IMR-90 (cell line): ENCODE measurements at places on chromosomes 7 and 10. TPM values are rescaled to one million over a fixed set of nuclear protein-coding genes. Genes with fewer than 3 reads are reported as not detected.

- no peak overlapping the region for H3K27ac ChIP-seq
- DNase-seq, result peak; percentile 20
- no peaks in the 10 kb centered on the region; the same call in 1 of the 2 replicates for H3K27me3 ChIP-seq
- H3K4me3 ChIP-seq, result no peak overlapping the region
- H3K36me3 ChIP-seq, result no peaks in the 10 kb centered on the region
Observed at GRCh38 chr10:33955676-33956075, 621.2 kb upstream of the NRP1 start.

GRCh38 chr7:144416341-144416740, 12.8 kb upstream of the NOBOX start:
- no peak for DNase-seq
- no peak overlapping the region for H3K27ac ChIP-seq
- H3K4me3 ChIP-seq, result no peak overlapping the region

- no peaks in the 10 kb centered on the region for H3K36me3 ChIP-seq
- no peak overlapping the region for H3K4me3 ChIP-seq
- peaks cover 7% of the 10 kb centered on the region for H3K27me3 ChIP-seq
Observed at GRCh38 chr10:75924309-75924902, 493.0 kb downstream of the LRMDA start.

DNA sequence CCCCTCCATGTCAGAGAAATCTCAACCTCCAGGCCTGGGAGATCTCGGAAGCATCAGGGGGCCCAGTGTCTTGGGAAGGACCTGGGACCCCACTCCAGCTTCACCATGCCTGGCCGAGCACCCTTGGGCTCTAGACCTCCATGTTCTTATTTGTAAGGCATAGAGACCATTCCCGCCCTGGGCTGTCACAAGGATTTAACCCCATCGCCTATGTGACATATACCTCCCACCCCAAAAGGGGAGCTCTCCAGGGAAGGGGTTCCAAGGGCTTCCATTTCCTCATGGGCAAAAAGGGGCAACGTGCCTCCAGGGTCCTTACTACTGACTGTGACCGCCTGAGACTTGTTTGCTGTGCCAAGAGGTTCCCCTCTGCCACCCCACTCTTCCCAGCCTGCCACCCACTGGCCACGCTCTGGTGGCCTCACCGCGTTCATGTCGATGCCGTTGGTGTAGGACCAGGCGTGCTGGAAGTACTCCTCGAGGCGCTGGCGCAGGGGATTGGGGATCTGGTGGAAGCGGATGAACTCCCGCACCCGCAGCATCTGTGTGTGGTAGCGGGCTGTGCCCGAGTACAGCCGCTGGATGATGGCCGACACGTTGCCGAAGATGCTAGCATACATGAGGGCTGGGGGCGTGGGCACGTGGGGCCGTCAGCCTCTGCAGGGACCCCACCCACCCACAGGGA, 27.5 kb downstream of the KCNH2 start:
- no peak overlapping the region for H3K4me3 ChIP-seq
- H3K27ac ChIP-seq, result no peak overlapping the region
- H3K36me3 ChIP-seq, result peaks cover 12% of the 10 kb centered on the region; the same call in 1 of the 2 replicates
- no peaks in the 10 kb centered on the region for H3K27me3 ChIP-seq
- no peak for DNase-seq

GRCh38 chr7:143980746-143981510, 19.2 kb upstream of the OR6B1 start:
- H3K4me3 ChIP-seq, result no peak overlapping the region
- no peak overlapping the region for H3K27ac ChIP-seq
- no peaks in the 10 kb centered on the region for H3K27me3 ChIP-seq
- DNase-seq, result no peak

The C10orf105 gene
- under 0.01 TPM in 1 of 2 replicates, not detected in the other for total RNA-seq

DNA sequence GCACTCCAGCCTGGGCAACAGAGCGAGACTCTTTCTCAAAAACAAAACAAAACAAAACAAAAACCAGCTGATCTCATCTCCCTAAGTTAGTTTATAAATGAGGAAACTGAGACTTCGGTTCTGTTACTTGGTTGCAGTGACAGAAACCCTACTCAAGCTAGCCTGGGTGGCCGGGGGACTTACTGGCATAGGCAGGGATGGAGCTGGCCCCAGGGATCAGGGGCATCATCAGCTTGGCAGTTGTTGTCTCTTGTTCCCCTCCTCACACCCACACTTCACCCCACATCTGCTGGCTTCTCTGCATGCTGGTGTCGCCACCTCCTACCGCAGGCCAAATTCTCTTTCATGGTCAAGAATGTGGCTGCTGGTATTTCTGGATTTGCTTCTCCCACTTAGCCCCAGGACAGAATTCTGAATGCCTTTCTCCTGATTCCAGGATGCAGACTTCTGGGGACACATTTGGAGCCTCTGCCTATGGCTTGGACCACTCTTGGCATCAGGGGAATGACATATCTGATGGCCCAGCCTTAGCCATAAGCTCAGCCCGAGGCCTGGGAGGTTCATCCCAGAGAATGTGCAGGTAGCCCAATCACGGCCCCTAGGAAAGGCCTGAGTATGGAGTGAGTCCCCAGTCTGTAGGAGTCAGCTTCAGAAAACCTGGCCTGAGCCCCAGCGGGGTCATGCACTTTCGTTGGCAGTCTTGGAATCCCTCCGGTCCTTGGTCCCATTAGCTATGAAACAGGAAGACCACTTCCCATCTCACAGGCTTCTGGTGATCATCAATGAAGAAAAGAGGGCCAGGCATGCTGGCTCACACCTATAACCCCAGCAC, 41.6 kb upstream of the CTBP2 start:
- no peak for DNase-seq
- peaks cover 24% of the 10 kb centered on the region for H3K27me3 ChIP-seq
- no peaks in the 10 kb centered on the region for H3K36me3 ChIP-seq
- H3K4me1 ChIP-seq, result peaks cover 4% of the 10 kb centered on the region; the same call in 1 of the 2 replicates
- no peak overlapping the region for H3K27ac ChIP-seq

The CPN1 gene
- not detected in 2 replicates for total RNA-seq

The CHAT gene
- total RNA-seq, result not detected in 2 replicates

DNA sequence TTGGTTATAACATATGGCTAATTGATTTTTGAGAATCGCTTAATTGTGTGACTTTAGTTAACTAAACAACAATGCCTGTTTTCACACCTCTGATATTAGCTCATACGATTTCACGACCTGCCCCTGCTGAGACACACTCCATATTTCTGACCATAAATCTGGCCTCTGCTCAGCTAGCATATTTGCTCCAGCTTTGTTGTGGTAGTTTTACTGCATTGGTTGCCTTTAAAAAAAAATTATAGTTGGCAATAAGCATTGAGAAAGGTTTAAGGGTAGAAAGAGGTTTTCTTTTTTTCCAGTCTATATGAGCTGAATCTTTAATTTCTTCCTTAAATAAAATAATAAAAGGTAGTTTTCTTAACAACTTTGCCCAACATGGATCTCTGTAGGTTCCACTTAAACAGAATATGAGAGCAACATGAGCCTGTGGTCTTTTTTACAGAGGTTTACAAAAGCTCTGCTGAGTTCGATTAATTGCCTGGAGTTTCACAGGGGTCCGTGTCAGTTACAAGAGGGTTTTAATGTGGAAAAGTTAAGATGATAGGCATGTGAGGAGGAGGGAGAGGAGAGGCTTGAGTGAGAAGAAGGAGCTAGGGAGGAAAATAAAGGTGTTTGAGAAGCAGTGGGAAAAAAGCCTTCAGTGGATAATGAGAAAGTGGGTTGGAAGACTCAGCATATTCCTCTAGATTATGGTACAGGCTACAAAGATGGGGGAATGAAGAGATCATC, 318.2 kb downstream of the CXCL12 start:
- no peaks in the 10 kb centered on the region; the same call in 1 of the 2 replicates for H3K4me1 ChIP-seq
- H3K36me3 ChIP-seq, result no peaks in the 10 kb centered on the region
- peaks cover 9% of the 10 kb centered on the region; the same call in 1 of the 2 replicates for H3K27me3 ChIP-seq
- no peak overlapping the region for H3K4me3 ChIP-seq

DNA sequence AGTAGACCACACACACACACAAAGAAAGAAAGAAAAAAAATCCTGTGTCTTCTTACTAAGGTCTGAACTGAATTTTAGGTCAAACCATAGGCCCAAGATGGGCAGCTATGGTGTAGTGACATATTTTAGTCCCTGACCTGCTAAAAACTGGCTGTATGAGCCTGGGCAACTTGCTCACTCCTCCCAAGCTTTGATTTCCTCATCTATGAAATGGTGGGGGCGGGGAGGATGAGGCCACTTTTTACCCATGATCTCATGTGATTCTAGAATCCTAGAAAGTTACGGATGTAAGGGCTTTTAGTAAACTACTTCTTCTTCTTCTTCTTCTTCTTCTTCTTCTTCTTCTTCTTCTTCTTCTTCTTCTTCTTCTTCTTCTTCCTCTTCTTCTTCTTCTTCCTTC, 6.1 kb upstream of the CCL24 start:
- H3K27me3 ChIP-seq, result peaks cover 20% of the 10 kb centered on the region
- no peaks in the 10 kb centered on the region for H3K4me1 ChIP-seq
- H3K27ac ChIP-seq, result no peak overlapping the region
- no peak for DNase-seq
- no peak overlapping the region for H3K4me3 ChIP-seq
- no peaks in the 10 kb centered on the region for H3K36me3 ChIP-seq

GRCh38 chr10:69232736-69233480, 12.8 kb downstream of the HKDC1 start:
- no peak for DNase-seq
- no peak overlapping the region for H3K4me3 ChIP-seq
- no peaks in the 10 kb centered on the region for H3K27me3 ChIP-seq
- no peaks in the 10 kb centered on the region for H3K36me3 ChIP-seq

DNA sequence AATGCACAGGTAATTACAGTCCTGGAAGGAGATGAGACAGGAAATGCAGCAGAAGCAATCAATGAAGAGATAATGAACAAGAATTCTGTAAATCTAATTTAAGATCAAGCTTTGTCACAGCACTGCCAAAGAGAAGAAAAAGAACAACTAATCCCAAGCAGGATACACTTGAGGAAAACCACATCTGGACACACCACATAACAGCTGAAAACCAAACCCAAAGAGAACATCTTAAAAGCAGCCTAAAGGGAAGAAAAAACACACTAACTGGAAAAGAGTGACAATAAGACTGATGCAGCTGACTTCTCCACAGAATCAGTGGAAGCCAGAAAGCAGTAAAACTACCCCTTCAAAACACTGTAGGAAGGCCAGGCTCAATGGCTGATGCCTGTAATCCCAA, 10.2 kb downstream of the CYTH3 start:
- no peaks in the 10 kb centered on the region for H3K27me3 ChIP-seq
- H3K27ac ChIP-seq, result no peak overlapping the region
- no peak for DNase-seq
- H3K4me1 ChIP-seq, result peaks cover 18% of the 10 kb centered on the region

GRCh38 chr10:89032141-89032891, 41.7 kb downstream of the FAS start:
- H3K36me3 ChIP-seq, result no peaks in the 10 kb centered on the region
- DNase-seq, result peak; percentile 91
- no peak overlapping the region for H3K4me3 ChIP-seq
- H3K4me1 ChIP-seq, result peaks cover 19% of the 10 kb centered on the region
- H3K27me3 ChIP-seq, result no peaks in the 10 kb centered on the region

The GNGT1 gene
- not detected in 2 replicates for total RNA-seq

DNA sequence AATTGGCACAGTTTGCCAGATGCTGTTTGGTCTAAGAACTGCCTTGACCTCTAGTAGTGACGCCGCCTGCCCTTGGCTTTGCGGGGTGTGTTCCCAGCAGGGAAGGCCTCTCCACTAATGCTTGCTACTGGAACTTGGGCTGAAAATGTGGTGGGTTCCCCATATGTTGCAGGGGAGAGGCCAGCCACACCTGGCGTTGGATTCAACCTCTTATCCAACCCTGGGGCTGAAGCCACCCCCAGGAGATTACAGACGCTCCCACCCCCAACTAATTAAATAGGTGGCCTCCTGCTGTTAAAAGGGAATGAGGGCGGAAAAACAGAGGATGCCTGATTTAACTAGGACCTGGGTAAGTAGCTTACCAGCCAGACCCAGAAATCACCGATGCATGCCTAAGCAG, 19.2 kb upstream of the ATOH7 start:
- H3K4me1 ChIP-seq, result no peaks in the 10 kb centered on the region; the same call in 1 of the 2 replicates
- no peak overlapping the region for H3K4me3 ChIP-seq
- H3K36me3 ChIP-seq, result no peaks in the 10 kb centered on the region
- peaks cover 37% of the 10 kb centered on the region for H3K27me3 ChIP-seq
- no peak for DNase-seq
- no peak overlapping the region for H3K27ac ChIP-seq

DNA sequence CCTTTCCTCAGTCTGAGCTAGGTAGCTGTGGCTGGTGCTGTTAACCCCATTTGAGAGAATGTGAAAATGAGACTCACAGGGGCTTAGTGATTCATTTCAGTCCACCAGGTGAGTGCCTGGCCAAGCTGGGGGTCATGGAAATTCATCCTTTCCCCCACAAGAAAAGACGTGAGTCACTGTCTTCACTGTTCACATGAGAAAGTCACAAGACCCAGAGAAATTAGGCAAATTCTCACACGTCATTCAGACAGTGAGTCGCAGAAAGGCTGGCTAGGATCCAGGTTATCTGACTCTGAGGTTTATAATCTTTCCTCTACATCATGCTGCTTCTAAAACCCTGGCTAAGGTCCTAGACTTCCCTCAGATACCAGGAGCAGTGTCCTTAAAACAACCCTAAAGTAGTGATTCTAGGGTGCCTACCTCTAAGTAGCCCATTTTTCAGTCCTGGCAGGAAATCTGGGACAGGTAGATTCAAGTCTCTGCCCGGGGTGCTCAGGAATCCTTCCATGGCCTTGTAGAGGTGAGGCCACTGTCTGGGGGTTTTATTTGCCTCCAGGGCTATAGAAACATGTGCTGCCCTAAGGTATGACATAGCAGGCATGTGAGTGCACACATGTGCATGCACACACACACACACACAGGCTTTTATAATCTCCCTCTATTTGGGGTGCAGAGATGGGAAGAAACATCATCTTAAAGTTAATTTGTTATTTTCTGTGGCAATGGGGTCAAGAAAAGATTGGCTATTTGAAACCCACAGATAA, 427.9 kb upstream of the CELF2 start:
- DNase-seq, result peak; percentile 92
- no peak overlapping the region for H3K4me3 ChIP-seq
- no peak overlapping the region for H3K27ac ChIP-seq
- H3K4me1 ChIP-seq, result peaks cover 4% of the 10 kb centered on the region; the same call in 1 of the 2 replicates
- no peaks in the 10 kb centered on the region for H3K36me3 ChIP-seq
- H3K27me3 ChIP-seq, result no peaks in the 10 kb centered on the region; the same call in 1 of the 2 replicates

DNA sequence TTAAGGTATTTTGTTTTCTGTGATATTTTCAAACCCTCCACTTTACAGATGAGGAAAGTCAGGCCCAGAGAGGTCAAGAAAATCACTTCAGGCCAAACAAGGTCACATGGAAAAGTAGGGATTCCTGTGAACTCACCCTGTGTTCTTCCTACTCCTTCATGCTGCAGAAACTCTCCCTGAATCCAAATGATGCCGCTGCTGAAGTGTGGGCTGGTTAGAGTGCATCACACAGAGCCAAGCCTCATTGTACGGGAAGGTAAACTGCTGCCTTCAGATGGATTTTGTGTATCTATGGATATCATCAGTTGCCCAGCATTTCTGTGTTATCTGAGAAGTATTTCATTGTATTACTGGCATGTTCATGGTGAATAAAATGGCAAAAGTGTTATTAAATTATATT, 75.4 kb downstream of the NRG3 start:
- no peak overlapping the region for H3K27ac ChIP-seq
- no peak overlapping the region for H3K4me3 ChIP-seq
- H3K36me3 ChIP-seq, result no peaks in the 10 kb centered on the region
- no peak for DNase-seq
- no peaks in the 10 kb centered on the region for H3K27me3 ChIP-seq
- H3K4me1 ChIP-seq, result no peaks in the 10 kb centered on the region

The STRIP2 gene
- 2.2 and 3.0 TPM in 2 replicates for total RNA-seq

- no peaks in the 10 kb centered on the region for H3K36me3 ChIP-seq
- no peak overlapping the region for H3K27ac ChIP-seq
- peak; percentile 68 for DNase-seq
- peaks cover 4% of the 10 kb centered on the region; the same call in 1 of the 2 replicates for H3K4me1 ChIP-seq
Observed at GRCh38 chr10:121772884-121773283, 154.9 kb downstream of the ATE1 start.
